AG08396 (cell line): ENCODE measurements at places on chromosomes 2 and 18.

DNA sequence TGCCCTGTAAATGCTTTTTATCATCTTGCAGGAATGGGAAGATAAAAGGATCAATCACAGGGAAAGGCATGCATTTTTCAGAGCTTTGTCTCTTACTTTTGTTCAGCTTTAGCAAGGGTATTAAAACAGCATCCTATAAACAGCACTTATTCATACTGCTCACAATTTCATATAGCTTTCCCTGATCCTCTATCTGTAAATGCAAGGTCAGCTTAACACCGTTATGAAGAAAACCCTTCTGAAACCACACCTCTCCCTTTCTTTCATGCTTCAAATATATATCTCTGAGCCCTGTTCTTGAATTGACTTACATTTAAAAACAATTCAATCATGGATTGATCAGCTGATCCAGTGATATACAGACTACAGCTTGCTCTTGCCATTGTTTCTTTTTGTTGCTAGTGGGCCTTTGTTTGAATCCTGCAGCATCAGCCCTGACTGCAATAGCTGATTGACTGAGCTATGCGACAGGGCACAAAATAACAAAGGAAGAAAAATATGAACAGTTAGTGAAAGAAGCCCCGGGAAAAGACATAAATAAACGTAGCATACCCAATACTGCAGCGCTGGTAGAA is 795.5 kb upstream of the CDH2 start:
- no peak for DNase-seq

DNA sequence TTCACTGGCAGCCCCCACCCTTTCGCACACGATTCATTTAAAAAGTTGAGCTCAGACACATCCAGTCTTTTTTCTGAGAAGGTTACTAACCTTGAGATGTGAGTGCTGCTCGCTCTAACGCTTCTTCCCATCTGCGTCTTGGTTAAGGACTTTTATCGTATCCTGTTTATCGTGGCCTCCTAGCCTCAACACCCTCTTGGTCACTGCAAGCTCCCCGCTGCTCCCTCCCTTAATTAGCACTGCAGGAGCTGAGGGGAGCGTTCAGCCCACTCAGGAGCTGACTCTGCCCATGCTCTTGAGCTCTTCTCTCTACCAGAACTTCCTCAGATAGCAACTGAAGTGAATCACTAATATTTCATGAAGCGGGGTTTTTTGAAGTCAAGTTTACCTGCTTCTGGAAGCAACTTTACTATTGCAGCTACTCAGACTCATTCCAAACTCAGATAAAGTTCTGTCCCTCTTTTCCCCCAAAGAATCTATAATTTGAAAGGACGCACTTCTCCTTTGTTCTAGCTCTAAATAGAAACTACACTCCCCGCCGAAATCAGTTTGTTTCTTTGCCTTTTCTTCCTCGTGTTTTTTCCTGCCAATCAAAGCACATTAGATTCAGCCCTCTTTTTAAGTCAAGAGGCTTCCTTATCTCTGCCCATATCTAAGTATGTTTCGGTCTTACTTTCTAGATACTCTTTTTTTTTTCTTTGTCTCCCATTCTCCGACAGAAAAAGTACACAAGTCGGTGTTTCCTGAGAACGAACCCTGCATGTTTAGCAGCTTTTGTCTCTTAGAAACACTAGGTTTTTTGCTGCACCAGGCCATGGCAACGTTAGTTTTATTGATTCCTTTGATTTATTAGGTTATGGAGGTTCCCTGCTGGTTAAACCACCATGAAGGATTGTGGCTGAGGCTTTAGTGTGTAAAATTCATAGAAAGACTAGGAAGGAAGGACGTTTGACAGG is 9.3 kb upstream of the CD226 start:
- DNase-seq, result no peak

- peak; percentile 89 for DNase-seq
Measured at GRCh38 chr18:51110073-51110797, 80.2 kb downstream of the SMAD4 start.

DNA sequence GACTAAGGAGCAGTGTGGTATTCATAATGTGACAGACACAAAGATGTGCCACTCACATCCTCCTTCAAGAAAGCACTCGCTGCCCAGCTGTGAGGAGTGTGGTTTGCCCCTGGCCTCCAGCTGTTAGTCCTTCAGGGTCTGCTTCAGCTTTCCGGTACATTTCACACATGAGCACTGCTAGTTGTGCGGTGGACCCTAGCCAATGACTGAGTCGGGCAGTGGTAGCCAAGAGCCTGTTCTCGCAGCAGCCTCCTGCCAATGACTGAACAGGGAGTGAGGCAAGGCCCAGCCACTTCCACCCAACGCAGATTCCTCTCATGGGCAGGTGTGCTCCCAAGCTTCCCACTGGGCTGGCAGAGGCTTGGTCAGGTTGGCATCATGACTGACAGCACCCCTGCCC is 254.3 kb downstream of the RBM43 start:
- no peak for DNase-seq

DNA sequence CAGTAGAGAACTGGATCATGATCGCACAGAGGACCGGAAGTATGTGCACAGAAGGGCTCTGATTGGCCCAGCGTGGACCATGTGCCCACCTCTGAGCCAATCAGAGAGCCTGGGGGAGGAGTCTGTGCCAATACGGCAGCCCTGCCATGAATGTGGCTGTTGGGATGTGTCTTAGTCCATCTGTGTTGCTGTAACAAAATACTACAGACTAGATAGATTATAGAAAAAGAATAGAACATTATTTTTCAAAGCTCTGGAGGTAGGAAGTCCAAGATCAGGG is 132.0 kb downstream of the NDUFA10 start:
- DNase-seq, result no peak

- no peak for DNase-seq
Measured at GRCh38 chr2:127901339-127902056, 15.7 kb upstream of the AMMECR1L start.

DNA sequence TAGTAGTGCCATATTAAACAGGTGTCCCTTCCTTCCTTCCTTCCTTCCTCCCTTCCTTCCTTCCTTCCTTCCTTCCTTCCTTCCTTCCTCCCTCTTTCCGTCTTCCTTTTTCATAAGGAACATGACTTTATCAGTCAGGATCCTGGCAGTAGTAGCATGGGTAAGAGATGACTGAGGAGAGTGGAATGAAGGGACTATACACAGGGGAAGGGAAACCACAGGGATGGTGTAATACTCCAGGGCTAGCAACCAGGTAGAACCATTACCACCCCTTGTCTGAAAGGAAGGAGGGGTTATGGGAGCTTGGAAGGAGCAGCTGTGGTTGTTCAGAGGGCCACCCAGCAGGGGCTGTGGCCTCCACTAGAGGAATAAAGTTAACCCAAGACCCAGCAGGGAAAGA is 23.2 kb upstream of the KDM3A start:
- DNase-seq, result peak; percentile 8

- no peak for DNase-seq
Measured at GRCh38 chr2:222399038-222399783, 25.1 kb upstream of the SGPP2 start.

DNA sequence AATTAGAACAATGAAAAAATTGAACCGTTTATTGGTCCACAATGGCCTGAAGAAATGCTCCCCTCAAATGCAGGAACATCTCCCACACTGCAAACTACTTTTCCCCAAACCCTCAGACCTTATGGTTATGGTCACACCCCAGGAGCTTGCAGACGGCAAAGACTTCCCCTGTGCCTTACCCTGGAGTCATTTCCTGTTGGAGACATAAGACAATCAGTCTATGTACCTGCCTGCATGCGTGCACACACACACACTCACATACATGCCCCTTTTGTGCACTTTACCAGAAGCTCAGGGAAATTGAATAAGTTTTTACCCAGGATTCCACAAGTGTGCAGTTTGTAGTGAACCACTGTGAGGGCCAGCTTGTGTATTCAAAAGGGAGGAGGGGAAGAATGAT is 281.9 kb upstream of the CELF4 start:
- DNase-seq, result no peak

- DNase-seq, result no peak
Measured at GRCh38 chr2:85506768-85507181, 32.2 kb upstream of the MAT2A start.

DNA sequence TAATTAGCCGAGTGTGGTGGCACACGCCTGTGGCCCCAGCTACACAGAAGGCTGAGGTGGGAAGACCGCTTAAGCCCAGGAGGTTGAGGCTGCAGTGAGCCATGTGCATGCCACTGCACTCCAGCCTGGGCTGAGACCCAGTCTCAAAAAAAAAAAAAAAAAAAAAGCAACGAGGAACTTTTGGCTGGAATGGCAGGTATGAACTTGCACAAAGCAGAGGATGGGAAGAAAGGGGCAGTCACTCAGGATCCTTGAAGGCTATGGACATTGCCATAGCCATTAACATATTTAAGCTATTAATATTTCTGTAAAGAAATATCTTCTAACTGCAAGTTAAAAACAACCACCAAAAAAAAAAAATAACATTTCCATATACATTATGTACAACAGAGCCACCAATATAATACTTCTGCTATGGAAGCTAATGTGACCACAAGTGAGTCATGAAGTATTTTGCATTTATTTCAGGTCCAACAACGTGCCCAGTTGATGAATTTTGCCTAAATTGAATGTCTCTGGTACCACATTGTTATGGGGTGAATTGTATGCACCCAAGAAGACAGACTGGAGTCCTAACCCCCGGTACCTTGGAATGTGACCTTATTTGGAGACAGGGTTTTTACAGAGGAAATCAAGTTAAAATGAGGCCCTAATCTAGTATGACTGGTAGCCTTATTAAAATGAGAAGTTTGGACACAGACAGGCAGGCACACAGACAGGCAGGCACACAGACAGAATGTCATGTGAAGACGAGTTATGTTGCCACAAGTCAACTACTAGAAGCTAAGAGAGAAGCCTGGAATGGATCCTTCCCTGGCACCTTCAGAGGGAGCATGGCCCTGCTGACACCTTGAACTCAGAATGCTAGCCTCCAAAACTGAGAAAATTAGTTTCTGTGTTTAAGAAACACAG is 102.8 kb downstream of the RBMS1 start:
- DNase-seq, result no peak

DNA sequence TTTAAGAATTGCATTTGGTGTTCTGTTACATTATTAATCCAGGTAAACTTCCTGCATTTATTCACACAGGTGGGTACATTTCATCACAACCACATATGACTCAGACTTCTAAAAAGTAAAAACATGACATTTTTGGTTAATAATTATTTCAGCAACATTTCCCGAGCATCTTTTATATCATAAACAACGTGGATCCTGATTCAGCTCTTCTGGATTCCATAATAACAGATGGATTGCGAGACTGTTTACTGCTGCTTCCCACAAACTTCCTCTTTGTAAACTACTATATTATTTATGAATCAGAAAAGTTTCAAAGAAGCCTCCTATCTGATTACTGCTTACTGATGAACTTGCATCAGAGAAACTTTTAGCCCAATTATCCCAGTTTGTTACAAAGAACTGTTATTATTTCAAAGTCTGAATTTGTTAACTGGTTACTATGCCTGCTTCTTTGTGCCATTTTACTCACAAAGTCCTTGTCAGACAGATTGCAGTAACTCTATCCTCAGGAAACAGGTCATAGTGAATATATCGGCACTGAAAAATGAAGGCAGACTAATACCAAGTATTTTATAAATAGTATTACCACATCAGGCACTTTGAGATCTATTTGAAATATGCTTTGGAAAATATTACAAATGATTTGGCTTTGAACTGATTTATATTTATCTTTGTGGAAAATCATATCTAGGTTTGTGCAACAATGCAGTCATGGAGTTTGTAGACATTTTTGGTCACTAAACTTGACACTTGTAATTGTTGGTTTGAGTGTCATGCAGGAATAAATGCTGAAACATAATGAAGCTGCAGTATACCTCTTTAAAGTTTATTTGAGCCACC is 511.6 kb downstream of the PLCL1 start:
- no peak for DNase-seq
